Activated CD4-positive, alpha-beta memory T cell treated with anti-CD3 and anti-CD28 coated beads, Interleukin-2, amount 10 ng/mL, durations not matched to agents 7 days and 5 days (primary cell): ENCODE measurements at places on chromosomes 2 and 18. TPM values are rescaled to one million over a fixed set of nuclear protein-coding genes. Genes with fewer than 3 reads are reported as not detected.
A peak's percentile ranks its signal among the peaks of the same experiment; 100 is the strongest.

GRCh38 chr2:227805578-227805977, 8.1 kb upstream of the CCL20 start:
- H3K36me3 ChIP-seq = no peaks in the 10 kb centered on the region
- no peaks in the 10 kb centered on the region for H3K27me3 ChIP-seq
- peak overlapping the region; percentile 74 for H3K27ac ChIP-seq

MEP1B gene
- 0.13 TPM for total RNA-seq

DSC3 gene
- total RNA-seq = not detected

DNA sequence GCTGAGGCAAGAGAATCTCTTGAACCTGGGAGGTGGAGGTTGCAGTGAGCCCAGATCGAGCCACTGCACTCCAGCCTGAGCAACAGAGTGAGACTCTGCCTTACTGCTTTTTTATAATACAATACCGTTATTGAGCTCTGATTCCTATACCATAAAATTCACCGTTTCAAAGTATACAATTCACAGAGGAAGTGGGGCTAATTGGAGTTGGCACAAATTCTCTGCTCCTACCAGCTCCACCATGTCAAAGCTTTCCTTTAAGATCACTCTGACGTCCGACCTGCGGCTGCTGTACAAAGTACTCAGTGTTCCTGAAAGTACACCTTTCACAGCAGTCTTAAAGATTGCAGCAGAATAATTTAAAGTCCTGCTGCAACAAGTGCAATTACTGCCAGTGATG, 29.6 kb upstream of the CYBRD1 start:
- no peak for DNase-seq
- H3K4me3 ChIP-seq = no peak overlapping the region
- H3K27ac ChIP-seq = no peak overlapping the region
- H3K27me3 ChIP-seq = no peaks in the 10 kb centered on the region

DNA sequence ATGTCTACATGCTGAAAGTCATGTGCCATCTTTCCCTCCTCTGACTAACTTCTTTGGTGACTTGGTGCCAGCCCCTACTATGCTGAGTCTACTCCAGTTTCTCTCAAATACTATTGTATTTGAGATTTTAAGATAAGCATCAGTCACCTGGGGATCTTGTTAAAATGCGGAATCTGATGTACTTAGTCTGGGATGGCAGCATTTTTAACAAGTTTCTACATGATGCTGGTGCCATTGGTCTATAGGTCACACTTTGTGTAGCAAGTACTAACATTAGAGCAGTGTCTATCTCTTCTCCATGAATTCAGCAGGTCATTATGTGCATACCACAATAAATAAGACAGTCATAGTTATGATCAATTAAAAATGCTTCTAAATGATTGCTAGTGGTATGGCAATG, 106.9 kb downstream of the CERS6 start:
- H3K4me1 ChIP-seq = no peaks in the 10 kb centered on the region
- no peak for DNase-seq
- peaks cover 22% of the 10 kb centered on the region for H3K36me3 ChIP-seq

DNA sequence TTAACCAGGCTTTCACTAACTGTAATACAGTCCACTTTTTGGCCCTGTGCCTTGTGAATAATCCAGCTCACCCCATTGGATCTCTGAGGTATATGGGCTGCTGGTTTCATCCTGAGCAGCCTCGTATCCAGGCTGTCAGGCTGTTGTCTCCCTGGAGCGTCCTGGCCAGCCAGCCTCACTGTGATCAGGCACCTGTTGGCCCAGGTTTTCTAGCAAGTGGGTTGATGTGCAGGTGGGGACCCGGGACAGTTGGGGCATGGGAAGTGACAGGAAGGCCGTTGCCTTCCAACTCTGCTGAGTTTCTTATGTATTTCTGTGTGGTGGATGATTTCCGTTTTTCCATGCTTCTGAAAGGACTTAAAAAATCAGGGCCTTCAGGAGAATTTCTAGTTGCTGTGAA, 132.4 kb downstream of the ACOXL start:
- H3K4me1 ChIP-seq = peaks cover 70% of the 10 kb centered on the region
- no peak for DNase-seq
- H3K27ac ChIP-seq = peak overlapping the region; percentile 81
- H3K36me3 ChIP-seq = no peaks in the 10 kb centered on the region
- peak overlapping the region; percentile 53 for H3K4me3 ChIP-seq

CCDC74B gene
- 0.88 TPM for total RNA-seq

GRCh38 chr2:219480004-219480403, 18.7 kb upstream of the GMPPA start:
- H3K27ac ChIP-seq = no peak overlapping the region
- H3K36me3 ChIP-seq = no peaks in the 10 kb centered on the region
- H3K4me3 ChIP-seq = no peak overlapping the region
- H3K4me1 ChIP-seq = peaks cover 4% of the 10 kb centered on the region

FOXI3 gene
- not detected for total RNA-seq

GRCh38 chr2:157196956-157197355, 60.5 kb upstream of the GALNT5 start:
- H3K27ac ChIP-seq = no peak overlapping the region
- peaks cover 12% of the 10 kb centered on the region for H3K27me3 ChIP-seq
- DNase-seq = no peak
- peaks cover 11% of the 10 kb centered on the region for H3K4me1 ChIP-seq
- H3K4me3 ChIP-seq = no peak overlapping the region

DNA sequence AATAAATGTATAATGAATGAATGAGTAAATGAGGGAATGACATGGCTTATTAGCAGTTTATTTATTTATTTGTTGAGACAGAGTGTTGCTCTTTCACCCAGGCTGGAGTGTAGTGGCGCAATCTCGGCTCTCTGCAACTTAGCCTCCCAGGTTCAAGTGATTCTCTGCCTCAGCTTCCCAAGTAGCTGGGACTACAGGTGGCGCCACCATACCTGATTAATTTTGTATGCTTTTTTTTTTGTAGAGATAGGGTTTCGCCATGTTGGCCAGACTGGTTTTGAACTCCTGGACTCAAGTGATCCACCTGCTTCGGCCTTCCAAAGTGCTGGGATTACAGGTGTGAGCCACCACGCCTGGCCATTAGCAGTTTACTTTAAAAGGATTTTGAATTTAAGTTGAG, 100.3 kb upstream of the CAVIN2 start:
- H3K27me3 ChIP-seq = peaks cover 11% of the 10 kb centered on the region
- H3K36me3 ChIP-seq = no peaks in the 10 kb centered on the region
- DNase-seq = no peak
- no peak overlapping the region for H3K4me3 ChIP-seq

RSAD2 gene
- total RNA-seq = 120 TPM

PHLPP1 gene
- 8.9 TPM for total RNA-seq

LIMS3 gene
- total RNA-seq = 3.3 TPM

TAF1B gene
- 54.7 TPM for total RNA-seq

VWC2L gene
- total RNA-seq = not detected

- H3K36me3 ChIP-seq = peaks cover 41% of the 10 kb centered on the region
- H3K4me3 ChIP-seq = no peak overlapping the region
- no peak overlapping the region for H3K27ac ChIP-seq
- no peaks in the 10 kb centered on the region for H3K27me3 ChIP-seq
- peak; percentile 41 for DNase-seq
Observed at GRCh38 chr2:191691016-191691735, 13.2 kb downstream of the NABP1 start.

DNA sequence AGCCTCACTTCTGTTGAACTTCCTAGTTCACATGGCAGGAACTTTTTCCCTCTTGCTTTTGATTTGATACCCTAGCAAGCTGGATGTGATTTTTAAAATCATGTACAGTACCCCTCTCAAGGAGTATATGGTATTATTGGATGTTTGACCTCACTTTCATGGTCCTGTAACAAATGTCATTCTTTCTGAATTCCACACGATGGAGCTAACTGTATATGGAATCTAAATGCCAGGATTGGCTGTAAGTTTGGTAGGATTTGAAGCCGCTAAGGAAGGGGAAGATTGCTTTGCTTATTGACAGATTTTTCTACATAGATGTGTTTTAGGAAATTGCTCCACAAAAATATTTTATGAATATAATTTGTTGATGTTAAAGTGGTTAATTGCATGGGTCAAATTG, 18.3 kb downstream of the MAIP1 start:
- H3K36me3 ChIP-seq = peaks cover 7% of the 10 kb centered on the region
- no peak overlapping the region for H3K27ac ChIP-seq
- H3K27me3 ChIP-seq = no peaks in the 10 kb centered on the region
- H3K4me3 ChIP-seq = no peak overlapping the region

EVA1A gene
- total RNA-seq = not detected

DNA sequence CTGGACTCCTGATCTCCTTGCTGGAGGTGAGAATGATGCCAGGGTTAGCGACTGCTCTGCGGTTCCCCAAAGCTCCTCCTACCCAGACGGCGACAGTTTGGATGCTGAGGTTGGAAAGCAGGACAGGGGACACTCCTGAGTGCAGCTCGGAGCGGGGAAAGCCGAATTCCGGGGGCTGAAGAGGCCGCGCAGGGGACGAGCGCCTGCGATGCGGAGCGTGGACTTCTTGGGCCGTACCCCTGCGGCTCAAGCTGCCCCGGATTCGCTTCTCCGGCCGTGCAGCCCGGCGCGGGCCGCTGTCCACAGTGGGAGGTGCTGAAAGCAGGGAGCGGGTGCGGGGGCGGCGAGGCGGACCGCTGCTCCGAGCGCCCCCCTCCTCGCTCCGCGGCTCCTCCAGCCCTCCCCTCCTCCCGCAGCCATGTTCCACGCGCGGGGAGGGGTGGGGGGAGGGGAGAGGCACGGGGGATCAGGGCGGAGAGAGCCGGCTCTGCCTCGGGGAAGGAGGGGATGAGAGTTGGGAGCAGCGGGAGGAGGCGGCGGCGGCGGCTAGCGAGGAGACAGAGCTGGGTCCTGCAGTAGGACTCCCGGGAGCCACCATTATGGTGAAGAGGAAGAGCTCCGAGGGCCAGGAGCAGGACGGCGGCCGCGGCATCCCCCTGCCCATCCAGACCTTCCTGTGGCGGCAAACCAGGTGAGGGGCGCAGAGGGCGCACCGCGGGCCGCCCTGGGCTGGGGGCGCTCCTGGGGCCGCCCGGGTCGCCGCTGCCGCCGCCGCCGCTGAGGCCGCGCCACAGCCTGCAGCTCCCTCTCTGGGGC, at the start of gene UNC80:
TSS of gene UNC80 (plus strand) at position 359 of the 816 bp plus-strand sequence. CDS start at position 600, 241 bp downstream.
- H3K27ac ChIP-seq = no peak within 1 kb of the TSS
- DNase-seq = peak; percentile 27
- peaks cover 18% of the 10 kb centered on the region for H3K27me3 ChIP-seq
- no peaks in the 10 kb centered on the region for H3K36me3 ChIP-seq
- H3K4me3 ChIP-seq = no peak within 1 kb of the TSS

C2orf66 gene
- total RNA-seq = 0.33 TPM

SLC19A3 gene
- not detected for total RNA-seq

DNA sequence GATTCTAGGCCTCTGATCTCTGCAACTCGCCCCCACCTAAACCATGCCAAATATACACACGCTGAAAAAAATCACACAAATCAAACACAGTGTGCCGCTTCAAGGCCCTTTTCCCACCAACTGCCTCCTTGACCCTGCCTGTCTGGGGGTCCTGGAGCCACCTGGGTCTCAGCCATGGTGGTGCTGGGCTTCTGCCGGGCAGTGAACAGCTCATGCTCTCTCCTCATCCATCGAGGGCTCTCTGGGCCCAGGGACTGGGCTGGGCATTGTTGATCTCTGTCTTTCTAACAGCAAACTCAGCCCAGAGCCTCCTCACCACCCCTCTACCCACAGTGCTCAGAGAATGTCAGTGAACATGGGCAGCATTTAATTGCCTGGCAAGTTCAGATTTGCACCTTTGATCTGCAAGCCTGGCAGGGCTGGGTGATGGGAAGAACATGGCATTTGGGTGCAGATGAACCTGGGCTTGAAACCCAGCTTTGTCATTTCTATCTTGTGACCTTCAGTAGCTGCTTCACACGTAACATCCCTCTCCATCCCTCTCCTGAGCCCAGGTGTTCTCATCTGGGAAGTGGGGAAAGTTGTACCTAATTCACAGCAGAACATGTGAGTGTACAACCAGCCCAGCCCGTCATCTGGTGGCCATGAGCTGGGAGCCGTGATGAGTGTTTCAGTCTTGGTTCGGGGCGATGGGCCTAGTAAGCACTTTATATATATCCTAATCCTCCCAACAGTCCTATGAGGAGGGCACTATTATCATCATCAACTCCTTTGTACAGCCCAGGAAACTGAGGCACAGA, 46.1 kb downstream of the SDC1 start:
- H3K4me1 ChIP-seq = no peaks in the 10 kb centered on the region
- peaks cover 4% of the 10 kb centered on the region for H3K27me3 ChIP-seq
- no peak overlapping the region for H3K4me3 ChIP-seq
- DNase-seq = no peak
- H3K36me3 ChIP-seq = no peaks in the 10 kb centered on the region
